Esophagus muscularis mucosa (tissue), 4 donors: ENCODE measurements at places on chromosomes 11 and 22. TPM values are rescaled to one million over a fixed set of nuclear protein-coding genes. Genes with fewer than 3 reads are reported as not detected.

GLYAT gene
- total RNA-seq = not detected

GRCh38 chr11:26665036-26665435 lies 56.8 kb downstream of the SLC5A12 start:
- H3K36me3 ChIP-seq = no peaks in the 10 kb centered on the region
- H3K4me3 ChIP-seq = no peak overlapping the region
- H3K4me1 ChIP-seq = no peaks in the 10 kb centered on the region
- H3K27me3 ChIP-seq = no peaks in the 10 kb centered on the region
- no peak for DNase-seq

DNA sequence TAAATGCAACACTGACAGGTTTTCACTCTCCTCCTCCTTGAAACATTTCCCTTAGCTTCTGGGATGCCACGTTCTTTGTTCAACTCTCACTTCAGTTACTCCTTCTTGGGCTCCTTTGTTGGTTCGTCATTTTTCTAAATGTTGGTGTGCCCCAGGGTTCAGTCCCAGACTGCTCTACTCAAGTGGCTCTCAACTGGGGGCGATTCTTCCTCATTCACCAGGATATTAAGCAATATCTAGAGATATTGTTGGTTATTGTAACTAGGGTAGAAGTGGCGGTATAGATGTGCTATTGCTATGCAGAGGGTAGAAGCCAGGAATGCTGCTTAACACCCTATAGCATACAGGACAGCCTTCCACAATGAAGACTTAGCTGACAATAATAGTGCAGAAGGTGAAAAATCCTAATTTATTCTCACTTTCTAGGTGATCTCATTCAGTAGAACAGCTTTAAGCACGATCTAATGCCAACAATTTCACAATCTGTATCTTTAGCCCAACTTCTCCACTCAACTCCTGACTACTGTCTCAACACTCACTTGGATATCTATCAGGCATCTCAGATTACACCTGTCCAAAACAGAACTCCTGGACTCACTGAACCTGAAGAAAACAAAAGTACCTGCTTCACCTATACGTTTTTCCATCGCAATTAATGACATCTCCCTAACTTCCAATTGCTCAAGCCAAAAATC lies 4.6 kb downstream of the NUP160 start:
- H3K4me3 ChIP-seq = no peak overlapping the region
- no peak overlapping the region for H3K27ac ChIP-seq
- no peak for DNase-seq
- H3K36me3 ChIP-seq = peaks cover 65% of the 10 kb centered on the region
- H3K4me1 ChIP-seq = peaks cover 38% of the 10 kb centered on the region

NLRP6 gene
- 0.13 TPM for total RNA-seq

DNA sequence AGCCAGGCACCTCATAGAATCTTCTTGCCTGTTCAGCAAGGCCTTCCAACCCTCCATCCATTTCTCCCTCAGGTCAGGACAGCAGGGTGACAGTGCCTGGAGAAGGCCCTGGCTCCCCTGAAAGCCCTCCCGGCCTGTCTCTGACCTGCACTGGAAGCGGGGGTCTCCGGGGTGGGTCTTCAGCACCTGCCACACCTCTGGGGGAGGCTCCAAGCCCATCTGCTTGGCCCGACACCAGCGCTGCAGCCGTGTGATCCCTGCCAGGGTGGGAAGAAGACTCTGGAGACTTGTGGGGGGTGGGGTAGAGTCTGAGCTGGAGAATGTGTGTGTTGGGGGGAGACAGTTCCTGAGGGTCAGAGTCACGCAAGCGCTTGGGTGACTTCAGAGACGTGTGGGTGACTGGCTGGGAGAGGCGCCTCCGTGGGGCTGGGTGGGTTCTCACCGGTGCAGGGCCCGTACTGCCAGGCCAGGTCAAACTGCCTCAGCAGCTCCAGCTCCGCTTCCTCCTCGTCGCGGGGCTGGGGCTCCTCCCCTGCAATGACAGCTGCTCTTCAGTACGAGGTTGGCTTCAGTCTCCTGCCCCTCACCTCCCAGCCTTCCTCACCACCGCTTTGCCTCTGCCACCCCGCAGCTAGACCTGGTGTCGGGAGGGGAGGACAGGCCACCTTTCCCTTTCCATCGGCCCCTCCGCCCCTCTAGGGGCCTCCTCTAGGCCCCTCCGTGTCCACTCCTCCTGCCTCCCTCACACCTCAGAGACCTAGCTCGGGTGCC lies 615 bp downstream of the POLD4 start:
- H3K27me3 ChIP-seq = no peaks in the 10 kb centered on the region
- no peaks in the 10 kb centered on the region for H3K36me3 ChIP-seq

GRCh38 chr22:23396362-23397007 lies 183.6 kb downstream of the IGLL1 start:
- no peaks in the 10 kb centered on the region for H3K27me3 ChIP-seq
- no peak for DNase-seq
- H3K36me3 ChIP-seq = no peaks in the 10 kb centered on the region
- no peaks in the 10 kb centered on the region for H3K4me1 ChIP-seq
- H3K4me3 ChIP-seq = no peak overlapping the region

DNA sequence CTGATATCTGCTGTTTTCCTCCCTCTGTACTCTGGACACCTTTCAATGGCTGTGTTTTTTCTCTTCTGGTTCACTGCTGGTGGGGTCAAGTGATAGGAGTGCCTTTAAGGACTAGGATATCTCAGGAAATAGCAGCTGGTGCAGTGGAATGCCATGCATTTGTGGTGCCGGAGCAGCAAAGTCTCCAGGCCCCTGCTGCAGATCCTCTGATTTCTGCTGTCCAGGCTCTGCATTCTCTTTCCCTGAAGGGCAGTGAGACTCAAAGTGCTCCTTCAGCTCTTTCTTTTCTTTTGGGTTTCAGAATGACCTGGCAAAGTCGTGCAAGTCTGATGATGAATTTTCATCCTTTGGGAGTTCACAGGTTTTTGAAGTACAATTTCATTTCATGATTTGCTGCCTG lies 774.3 kb downstream of the FAM181B start:
- H3K4me3 ChIP-seq = no peak overlapping the region
- H3K27ac ChIP-seq = no peak overlapping the region
- no peaks in the 10 kb centered on the region for H3K36me3 ChIP-seq
- H3K4me1 ChIP-seq = no peaks in the 10 kb centered on the region
- H3K27me3 ChIP-seq = no peaks in the 10 kb centered on the region
- DNase-seq = no peak

APLNR gene
- total RNA-seq = 5.6 TPM

GRCh38 chr11:132993991-132994502 lies 538.3 kb downstream of the OPCML start:
- DNase-seq = peak; percentile 62
- H3K4me1 ChIP-seq = peaks cover 8% of the 10 kb centered on the region
- H3K36me3 ChIP-seq = no peaks in the 10 kb centered on the region
- peaks cover 49% of the 10 kb centered on the region for H3K27me3 ChIP-seq
- H3K27ac ChIP-seq = no peak overlapping the region

HMOX1 gene
- 603 TPM for total RNA-seq

DNA sequence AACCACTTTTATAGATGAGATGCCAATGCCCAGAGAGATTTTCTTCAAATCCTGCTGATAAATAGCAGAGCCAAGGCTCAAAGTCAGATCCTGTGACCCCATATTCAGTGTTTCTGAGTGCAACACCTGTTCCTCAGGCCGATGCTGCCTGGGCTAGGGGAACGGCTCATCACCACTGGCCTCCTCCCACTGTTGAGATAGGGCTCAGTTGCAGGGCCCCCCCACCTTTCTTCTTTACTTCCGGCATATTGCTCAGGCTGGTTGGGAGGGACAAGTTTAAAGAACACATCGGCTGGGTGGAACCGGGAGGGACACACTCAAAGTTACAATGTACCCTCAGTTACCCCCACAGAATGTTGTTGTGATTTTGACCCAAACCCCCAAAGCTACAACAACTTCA lies 88.3 kb upstream of the CRTAM start:
- H3K4me1 ChIP-seq = peaks cover 5% of the 10 kb centered on the region
- H3K27ac ChIP-seq = no peak overlapping the region
- H3K4me3 ChIP-seq = no peak overlapping the region
- H3K27me3 ChIP-seq = no peaks in the 10 kb centered on the region
- H3K36me3 ChIP-seq = no peaks in the 10 kb centered on the region

TMEM191C gene
- not detected for total RNA-seq

- peak overlapping the region; percentile 94 for H3K27ac ChIP-seq
- H3K4me3 ChIP-seq = no peak overlapping the region
- H3K36me3 ChIP-seq = no peaks in the 10 kb centered on the region
- H3K27me3 ChIP-seq = no peaks in the 10 kb centered on the region
- DNase-seq = no peak
Observed at GRCh38 chr22:46734830-46735453, 3.1 kb downstream of the CERK start.

DNA sequence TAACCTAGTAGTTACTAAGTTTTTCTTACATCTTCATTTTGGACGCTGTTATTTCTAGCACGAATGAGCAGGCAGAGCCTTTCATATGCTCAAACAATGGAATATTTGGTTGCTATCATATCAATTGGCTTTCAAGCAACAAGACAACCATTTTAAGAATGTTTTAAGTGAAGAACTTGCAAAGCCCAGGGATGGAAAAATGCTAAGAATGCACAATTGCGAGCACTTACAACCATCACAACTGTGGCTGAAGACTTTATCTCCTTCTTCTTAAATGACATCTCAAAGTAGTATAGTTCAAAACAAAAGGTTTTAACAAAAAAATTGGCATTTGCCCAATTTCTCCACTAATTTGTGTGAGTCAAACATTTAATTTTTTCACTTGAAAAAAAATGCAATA lies 8.3 kb upstream of the MMP1 start:
- H3K27me3 ChIP-seq = no peaks in the 10 kb centered on the region
- H3K4me1 ChIP-seq = no peaks in the 10 kb centered on the region
- H3K36me3 ChIP-seq = no peaks in the 10 kb centered on the region
- H3K4me3 ChIP-seq = no peak overlapping the region
- H3K27ac ChIP-seq = no peak overlapping the region
- DNase-seq = no peak

- H3K27ac ChIP-seq = peak overlapping the region; percentile 77
- H3K4me1 ChIP-seq = peaks cover 39% of the 10 kb centered on the region
- no peaks in the 10 kb centered on the region for H3K27me3 ChIP-seq
- H3K4me3 ChIP-seq = no peak overlapping the region
- peaks cover 11% of the 10 kb centered on the region for H3K36me3 ChIP-seq
Observed at GRCh38 chr11:134151083-134151747, 72.6 kb downstream of the NCAPD3 start.

ALX4 gene
- 0.52 TPM for total RNA-seq

DDX25 gene
- 0.17 TPM for total RNA-seq

GRCh38 chr11:125692887-125693286 lies 12.2 kb upstream of the ACRV1 start:
- no peaks in the 10 kb centered on the region for H3K4me1 ChIP-seq
- peak; percentile 74 for DNase-seq
- no peak overlapping the region for H3K4me3 ChIP-seq
- H3K27me3 ChIP-seq = no peaks in the 10 kb centered on the region

GRCh38 chr11:118045191-118045590 lies 31.7 kb upstream of the TMPRSS4 start:
- no peak overlapping the region for H3K4me3 ChIP-seq
- no peaks in the 10 kb centered on the region for H3K36me3 ChIP-seq
- H3K4me1 ChIP-seq = no peaks in the 10 kb centered on the region
- peak; percentile 19 for DNase-seq
